ENCODE measurements at places on chromosomes 2 and 18.

DNA sequence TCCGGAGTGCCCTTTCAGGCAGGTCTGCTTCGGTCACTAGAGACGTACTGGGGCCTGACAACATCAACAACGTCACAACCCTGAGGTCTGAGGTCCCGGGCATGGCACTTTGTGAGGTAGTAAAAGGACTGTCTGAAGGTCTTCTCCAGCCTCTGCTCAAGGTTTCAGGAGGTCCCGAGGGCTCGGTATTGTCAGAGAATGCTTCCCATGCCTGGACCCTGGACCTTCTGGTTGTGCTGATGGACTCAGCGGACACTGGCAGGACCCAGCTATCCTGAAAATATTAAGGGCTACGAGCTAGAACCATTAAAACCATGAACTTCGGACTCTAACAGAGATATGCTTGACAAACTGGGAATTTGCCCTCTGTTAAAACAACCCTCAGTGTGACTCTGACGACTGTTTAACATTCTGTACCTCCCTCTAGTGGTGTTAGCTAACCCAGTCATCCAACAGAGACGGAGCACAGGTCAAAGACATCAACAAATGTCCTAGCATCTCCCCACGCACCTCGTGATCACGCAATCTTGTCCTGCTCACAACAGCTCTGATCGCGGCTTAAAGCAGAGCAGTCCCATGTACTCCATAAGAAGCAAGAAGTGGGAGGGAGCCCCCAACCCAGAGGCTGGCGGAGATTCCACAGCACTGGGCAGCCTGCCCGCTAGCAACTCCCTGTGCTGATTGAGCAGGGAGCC, 96.5 kb downstream of the CCDC93 start:
- DNase-seq = no peak

DNA sequence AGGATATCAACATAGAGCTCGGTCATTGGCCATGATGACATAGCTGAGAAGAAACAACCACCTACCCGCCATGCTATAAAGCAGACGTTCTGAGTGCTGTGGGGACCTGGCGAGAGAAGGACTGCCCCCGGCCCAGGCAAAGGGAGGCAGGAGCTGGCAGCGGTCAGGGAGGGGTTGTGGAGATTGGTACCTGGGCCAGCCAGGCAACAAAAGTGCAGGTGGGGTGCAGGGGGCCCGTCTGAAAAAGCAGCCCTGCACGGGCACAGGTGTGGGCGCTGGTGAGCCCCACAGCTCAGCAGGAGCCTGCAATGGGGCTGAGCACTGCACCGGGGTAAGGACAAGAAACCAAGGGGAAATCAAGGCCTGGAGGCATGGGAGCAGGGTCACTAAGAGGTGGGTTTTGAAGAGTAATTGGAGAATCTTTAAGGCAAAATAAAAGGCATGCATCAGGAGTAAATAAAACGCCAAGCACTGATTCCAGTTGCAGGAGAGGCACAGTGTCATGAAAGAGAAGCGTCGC, 464.0 kb downstream of the EIPR1 start:
- no peak for DNase-seq

- no peak for DNase-seq
Measured at GRCh38 chr2:33791625-33792024, 192.5 kb upstream of the FAM98A start.

- no peak for DNase-seq
Measured at GRCh38 chr2:131045286-131046027, 47.8 kb downstream of the FAM168B start.

GRCh38 chr2:240512666-240513535, 44.9 kb downstream of the ANKMY1 start:
- no peak for DNase-seq

DNA sequence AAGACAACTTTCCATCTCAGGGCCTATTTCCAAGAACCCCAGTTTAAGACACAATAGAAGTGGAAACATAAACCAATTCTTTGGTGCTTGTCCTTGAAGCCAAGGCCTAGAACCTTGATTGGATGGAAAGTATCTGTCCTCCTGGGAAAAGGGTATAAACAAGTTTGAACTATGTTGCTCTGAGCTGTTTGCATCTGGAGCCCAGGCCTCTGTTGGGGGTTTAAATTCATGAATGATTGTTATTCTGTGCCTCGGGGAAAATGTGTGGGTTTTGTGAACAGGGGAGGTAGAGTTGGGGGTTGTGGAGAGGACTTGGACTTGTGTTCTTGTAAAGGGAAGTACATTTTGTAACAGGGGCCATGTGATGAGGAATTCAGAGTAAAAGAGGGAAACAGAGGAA, 406.1 kb downstream of the SLC4A3 start:
- DNase-seq = no peak

All from CD4-positive, alpha-beta T cell treated with Interleukin-10 for 1 hour (primary cell).